ENCODE measurements at places on chromosomes 3 and 15.

- DNase-seq: no peak
Measured at GRCh38 chr3:126024049-126024854, 55.3 kb downstream of the ROPN1B start.

DNA sequence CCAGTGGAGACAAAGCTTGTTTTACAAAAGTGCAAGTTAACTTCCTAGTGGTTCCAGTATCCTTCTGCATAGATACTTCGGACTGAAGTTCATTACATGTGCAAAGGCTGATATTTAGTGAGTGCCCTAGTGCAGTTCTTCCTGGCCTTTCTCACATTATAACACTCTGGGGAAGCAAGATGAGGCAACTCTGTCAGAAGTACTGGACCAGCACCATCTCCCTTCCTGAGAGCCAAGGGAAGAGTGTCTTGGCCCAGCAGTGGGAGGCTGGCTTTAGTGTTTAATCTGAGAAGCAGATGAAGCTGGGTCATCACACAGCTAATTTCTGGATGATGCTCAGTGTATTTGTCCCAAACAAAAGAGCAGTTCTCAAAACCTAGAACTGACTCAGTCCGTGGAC lies 397.7 kb downstream of the CACNA2D3 start:
- DNase-seq: no peak

- no peak for DNase-seq
Measured at GRCh38 chr3:14765576-14766427, 53.0 kb upstream of the FGD5 start.

- DNase-seq: no peak
Measured at GRCh38 chr3:121863801-121864200, 28.8 kb downstream of the EAF2 start.

DNA sequence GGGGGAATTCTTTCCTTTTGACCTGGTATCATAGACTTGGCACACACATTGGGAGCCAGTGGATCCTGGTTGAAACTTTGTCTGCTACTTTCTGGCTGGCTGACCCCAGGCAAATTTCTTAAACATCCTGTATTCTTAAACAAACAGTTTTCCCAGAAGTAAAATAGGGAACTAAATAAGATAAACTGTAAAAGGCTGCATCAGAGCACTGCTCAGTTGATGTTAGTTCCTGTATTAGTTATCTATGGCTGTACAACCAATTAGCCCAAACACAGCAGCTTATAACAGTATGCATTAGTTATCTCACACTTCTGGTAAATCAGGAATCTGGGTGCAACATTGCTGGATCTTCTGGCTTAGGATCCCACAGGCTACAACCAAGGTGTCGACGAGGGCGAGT lies 73.1 kb upstream of the SLCO3A1 start:
- no peak for DNase-seq

- DNase-seq: no peak
Measured at GRCh38 chr3:183378951-183379350, 49.5 kb downstream of the MCF2L2 start.

- no peak for DNase-seq
Measured at GRCh38 chr3:14663396-14664135, 11.4 kb upstream of the C3orf20 start.

GRCh38 chr15:41585127-41586047 lies 26.4 kb downstream of the TYRO3 start:
- DNase-seq: peak; percentile 85

GRCh38 chr15:69780981-69781380 lies 316.7 kb downstream of the TLE3 start:
- no peak for DNase-seq
